GM19239 (cell line): ENCODE measurements at places on chromosomes 3 and 15.

- DNase-seq = no peak
Observed at GRCh38 chr15:29470794-29471193, 201.2 kb upstream of the NSMCE3 start.

- no peak for DNase-seq
Observed at GRCh38 chr3:14460342-14461005, 58.1 kb downstream of the SLC6A6 start.

- no peak for DNase-seq
Observed at GRCh38 chr3:123821920-123822319, 62.2 kb downstream of the MYLK start.

GRCh38 chr3:141248064-141248463, 16.4 kb downstream of the PXYLP1 start:
- DNase-seq = no peak

DNA sequence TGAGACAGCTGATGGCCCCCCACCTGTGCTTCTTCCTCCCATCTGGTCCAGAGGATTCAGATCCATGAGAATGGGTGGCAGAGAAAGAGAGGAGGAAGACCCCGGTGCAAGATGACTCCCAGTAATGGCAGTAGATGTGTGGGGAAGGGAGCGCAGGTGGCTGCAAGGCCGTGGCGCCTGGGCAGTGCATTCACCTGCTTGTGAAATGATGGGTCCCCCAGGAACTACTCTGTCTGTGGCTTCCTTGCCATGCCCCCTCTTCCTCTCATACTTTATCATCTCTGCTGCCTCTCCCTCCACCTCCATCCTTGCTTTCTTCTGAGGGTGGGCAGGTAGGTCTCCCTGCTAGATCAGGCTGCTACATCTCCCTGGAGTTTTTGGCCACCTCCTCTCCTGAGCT, 23.3 kb downstream of the ZNF710 start:
- no peak for DNase-seq
